ENCODE measurements at places on chromosomes 16 and 17.
A peak's percentile ranks its signal among the peaks of the same experiment; 100 is the strongest.

GRCh38 chr17:76586741-76587487 lies 1.3 kb upstream of the ST6GALNAC2 start:
- DNase-seq, result no peak

DNA sequence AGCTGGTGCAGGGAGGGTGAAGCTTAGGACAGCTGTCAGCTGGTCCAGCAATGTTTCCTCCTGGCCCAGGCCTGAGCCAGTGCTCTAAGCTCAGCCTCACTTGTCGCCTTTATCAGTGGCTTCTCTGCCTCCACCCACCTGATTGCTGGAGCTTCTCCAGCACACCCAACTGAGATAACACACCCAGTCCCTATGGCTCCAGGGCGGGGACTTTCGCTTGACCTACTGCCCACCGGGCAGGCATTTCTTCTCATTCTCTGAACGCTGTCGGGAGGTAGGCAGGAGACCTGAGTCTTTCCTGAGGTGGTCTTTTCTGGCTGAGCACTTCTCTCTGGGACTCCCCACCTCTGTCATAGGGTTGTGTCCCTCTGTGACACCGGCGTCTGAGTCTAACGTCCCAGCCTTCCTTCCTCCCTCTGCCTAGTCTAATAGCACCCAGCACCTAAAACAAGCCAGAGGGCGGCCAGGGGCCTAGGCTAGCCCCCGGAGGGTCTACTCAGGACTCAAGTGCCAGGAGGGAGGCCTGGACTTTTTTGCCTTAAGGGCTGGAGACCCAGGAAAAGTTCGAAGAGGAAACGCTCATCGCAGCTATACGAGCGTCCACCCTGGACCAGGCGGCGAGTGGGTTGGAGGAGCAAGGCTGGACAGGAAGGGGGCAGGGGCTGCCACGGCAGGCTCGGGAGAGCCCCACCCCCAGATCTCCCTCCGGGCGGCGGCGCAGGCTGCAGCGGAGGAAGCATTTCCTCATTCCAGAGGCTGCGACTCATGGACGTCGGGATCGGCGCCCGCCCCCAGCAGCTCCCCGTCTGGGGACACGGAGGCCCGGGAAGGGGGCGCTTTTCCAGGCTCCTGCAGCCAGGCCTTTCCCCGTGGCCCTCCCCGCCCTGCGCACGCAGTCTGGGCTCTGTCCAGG lies 756 bp downstream of the TAX1BP3 start:
- DNase-seq, result no peak

DNA sequence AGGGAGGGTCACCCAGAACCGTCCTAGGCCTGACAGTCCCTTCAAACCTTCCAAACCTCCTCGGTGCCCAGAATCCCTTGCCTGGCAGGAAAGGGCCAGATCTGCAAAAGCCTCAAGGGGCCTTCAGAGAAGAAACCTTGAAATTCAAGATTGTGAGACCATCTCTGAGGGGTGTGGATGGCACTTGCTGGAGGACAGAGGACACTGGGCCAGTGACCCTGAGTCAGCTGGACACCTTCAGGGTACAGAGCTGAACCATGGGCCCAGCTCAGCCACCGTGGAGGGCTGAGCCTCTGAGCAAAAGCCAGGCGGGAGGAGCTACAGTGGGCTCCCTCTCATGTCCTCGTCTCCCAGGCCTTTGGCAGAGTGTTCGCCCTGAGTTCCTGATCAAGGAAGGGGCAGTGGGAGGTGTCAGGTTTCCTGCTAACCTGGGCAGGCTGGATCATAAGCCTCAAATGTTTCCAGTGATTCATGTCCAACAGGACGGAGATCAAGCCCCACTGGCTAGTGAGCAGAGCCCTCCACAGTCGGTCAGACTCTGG lies 3.0 kb downstream of the PDILT start:
- DNase-seq, result no peak

- no peak for DNase-seq
Measured at GRCh38 chr17:63516910-63517824, 6.0 kb upstream of the KCNH6 start.

GRCh38 chr16:60558936-60559335 lies 1477.3 kb downstream of the CDH8 start:
- no peak for DNase-seq

DNA sequence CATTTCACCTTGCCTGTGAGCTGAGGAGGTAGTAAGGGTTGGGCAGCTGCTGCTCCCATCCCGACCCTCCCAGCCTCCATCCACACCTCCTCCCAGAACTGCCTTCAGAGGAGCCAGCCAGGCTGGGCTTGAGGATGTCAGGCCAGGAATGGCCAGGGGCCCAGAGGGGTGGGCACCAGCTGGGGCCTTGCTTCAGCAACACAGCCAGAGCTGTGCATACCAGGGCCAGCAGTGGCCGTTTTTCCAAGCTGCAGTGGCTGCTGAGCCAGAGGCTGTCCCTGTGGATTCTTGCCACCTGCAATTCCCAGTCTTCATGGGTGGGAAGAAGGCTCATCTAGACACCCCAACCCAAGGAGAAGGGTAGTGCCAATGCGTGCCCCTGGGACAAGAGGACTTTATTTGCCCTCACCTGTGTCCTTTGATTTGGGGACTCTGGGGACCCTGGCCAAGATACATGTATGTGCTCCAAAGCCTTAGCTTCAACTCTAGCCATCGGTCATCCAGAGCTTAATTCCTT lies 153.4 kb upstream of the SDK2 start:
- no peak for DNase-seq

DNA sequence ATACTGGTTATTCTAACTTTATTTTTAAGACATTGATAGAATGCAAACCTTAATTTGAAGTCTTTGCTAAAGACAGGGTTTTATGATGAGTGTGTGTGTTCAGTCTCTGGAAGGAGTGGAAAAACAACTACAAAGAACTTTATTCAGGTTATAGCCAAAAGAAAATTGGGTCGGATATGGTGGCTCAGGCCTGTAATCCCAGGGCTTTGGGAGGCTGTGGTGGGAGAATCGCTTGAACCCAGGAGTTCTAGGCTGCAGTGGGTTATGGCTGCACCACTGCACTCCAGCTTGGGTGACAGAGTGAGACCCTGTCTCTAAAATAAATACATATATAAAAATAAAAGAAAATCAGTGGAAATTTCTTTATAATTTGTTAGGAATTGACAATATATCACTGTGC lies 581.5 kb upstream of the CA10 start:
- no peak for DNase-seq

- no peak for DNase-seq
Measured at GRCh38 chr17:78107457-78107856, 21.1 kb downstream of the TMC6 start.

GRCh38 chr16:71473891-71474290 lies 11.8 kb upstream of the ZNF23 start:
- no peak for DNase-seq

GRCh38 chr16:12535535-12536411 lies 267.9 kb downstream of the CPPED1 start:
- no peak for DNase-seq

DNA sequence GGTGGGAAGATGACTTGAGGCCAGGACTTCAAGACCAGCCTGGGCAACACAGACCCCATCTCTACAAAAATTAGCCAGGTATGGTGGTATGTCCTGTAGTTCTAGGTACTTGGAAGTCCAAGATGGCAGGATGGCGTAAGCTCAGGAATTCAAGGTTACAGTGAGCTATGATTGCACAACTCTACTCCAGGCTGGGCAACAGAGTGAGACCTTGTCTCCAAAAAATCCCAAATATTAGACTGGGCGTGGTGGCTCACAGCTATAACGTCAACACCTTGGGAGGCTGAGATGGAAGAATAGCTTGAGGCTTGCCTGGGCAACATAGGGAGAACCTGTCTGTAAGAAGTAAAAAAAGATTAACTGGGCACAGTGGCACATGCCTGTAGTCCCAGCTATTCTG lies 30.8 kb downstream of the SUZ12 start:
- no peak for DNase-seq

GRCh38 chr16:31519759-31520431 lies 7.8 kb upstream of the AHSP start:
- DNase-seq, result no peak

- DNase-seq, result no peak
Measured at GRCh38 chr17:37062021-37062420, 113.3 kb downstream of the AATF start.

DNA sequence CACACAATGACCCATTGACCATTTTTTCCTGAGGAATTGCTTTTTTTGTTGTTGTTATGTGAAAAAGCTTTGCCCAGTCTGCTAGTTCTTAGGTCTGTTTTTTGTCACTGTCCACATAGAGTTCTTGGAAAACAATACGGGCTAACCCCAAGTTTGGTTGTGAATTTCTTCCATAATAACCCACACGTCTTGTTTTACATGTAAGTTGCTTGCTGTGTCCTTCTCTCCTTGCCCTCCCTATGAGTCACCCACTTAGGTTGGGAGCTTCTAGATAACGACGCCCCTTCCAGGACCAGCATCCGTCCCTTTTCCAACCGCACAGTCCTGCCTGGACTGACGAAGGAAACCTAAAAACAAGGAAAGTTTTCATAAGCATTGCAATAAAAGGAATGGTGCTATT lies 175.3 kb upstream of the HS3ST3A1 start:
- no peak for DNase-seq

- DNase-seq, result peak; percentile 68
Measured at GRCh38 chr17:15502369-15503112, 35.1 kb upstream of the CDRT4 start.

DNA sequence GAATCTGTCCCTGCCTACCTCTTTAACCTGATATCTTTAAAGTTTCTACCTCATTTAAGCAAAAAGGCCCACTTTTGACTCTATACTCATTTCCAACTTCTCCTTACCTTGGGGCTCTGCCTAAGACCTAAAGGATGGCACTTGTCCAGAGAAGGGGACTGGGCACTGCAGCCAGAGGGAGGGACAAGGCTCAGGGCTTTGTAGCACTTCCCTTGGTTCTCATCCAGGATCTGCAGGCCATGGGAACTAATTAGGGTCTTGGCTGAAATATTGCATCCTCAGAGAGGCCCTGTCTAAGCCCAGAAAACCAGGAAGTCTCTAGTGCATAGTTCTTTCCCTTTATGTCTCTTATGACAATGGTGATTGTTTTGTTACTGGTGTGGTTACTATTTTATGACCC lies 37.3 kb downstream of the IRX5 start:
- no peak for DNase-seq

- no peak for DNase-seq
Measured at GRCh38 chr17:11105141-11105540, 135.9 kb upstream of the SHISA6 start.

GRCh38 chr16:86286991-86287663 lies 223.2 kb upstream of the FOXF1 start:
- DNase-seq, result no peak

DNA sequence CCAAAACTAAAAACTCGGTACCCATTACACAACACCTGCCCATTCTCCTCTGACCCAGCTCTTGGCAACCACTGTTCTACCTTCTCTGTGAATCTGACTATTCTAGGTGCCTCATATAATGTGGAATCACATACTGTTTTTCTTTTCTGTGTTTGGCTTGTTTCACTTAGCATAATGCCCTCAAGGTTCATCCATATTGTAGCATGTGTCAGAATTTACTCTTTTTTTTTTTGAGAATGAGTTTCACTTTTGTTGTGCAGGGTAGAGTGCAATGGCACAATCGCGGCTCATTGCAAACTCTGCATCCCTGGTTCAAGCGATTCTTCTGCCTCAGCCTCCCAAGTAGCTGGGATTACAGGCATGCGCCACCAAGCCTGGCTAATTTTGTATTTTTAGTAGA lies 59.5 kb upstream of the RBL2 start:
- DNase-seq, result no peak

DNA sequence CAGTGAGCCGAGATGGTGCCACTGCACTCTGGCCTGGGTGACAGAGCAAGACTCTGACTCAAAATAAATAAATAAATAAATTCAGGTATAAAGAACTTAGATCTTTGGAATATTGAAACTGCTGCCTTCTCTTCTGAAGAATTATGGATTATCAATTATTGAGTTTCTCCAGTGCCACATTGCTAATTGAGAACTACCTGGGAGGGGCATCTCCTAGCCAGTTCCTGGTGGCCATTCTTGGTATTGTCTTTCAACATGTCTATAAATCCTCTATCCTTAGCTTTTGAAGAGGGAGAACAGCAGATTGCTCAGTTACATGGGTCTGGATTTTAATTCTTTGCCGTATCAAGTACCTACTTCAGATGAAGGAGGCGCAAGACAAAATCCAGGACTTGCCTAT lies 29.2 kb downstream of the CALCOCO2 start:
- no peak for DNase-seq

DNA sequence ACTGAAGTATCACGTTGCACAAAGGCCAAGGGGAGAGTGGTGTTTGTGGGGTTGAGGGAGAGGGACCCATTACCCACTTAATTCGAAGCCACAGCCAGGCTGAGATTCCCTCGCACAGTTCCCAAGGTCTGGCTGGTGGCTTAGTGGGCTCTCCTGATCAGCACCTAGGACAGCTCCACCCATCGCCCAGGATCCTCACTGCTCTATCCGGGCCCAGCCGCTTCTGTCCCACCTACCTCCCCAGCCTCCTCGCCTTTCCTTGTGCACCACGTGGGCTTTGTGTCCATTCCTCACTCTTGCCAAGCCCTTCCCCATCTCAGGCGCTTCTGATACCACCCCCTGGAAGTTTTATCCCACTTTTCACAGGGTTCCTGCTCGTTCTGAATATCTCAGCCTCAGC lies 163.5 kb downstream of the CCT6B start:
- peak; percentile 2 for DNase-seq

DNA sequence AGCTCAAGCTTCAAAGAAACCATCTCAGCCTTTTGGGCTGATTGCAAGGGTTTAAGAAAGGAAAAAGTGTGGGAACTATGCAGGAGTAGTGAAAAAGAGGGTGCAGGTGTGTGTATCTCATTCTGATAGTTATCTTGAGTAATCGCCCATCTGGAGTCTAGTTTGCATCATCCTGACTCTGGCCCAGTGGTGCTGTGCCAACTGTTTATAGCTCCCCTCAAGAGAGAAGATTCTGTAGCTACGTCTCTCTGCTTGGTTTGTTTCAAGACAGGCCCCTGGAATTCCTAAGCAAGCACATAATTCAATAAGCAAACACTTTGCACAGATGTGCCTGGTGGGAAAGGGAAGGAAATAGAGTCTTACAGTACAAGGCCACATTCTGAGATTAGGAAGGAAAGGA lies 144.4 kb downstream of the HAPSTR1 start:
- no peak for DNase-seq

DNA sequence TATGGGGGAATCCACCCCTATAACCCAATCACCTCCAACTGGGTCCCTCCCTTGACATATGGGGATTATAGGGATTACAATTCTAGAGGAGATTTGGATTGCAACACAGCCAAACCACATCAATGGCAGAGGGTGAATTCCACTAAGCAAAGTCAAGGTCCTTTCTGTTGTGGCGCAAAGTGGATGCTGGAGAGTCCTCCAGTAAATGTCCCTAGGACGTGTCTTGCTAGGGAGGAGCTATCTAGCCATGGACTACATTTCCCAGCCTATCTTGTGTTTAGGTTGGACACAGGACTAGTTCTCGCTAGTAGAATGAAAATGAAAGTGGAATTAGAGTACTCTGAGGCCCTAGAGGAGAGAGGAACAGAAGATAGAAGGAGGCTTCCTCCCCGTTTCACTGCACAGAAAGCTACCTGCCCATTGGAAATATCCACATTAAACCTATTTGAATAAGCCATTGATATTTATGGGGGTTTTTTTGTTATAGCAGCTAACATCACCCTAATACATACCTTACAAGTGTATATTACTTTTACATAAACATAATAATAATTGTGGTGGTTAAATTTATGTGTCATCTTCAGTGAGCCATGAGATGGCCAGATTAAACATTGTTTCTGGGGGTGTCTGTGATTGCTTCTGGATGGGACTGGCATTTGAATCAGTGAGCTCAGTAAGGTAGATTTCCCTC lies 56.7 kb upstream of the ERCC4 start:
- no peak for DNase-seq

GRCh38 chr17:40699371-40699770 lies 4.2 kb downstream of the KRT24 start:
- DNase-seq, result no peak

Data from stimulated activated CD4-positive, alpha-beta T cell treated with anti-CD3 and anti-CD28 coated beads, Interleukin-1b, Interleukin-23, amount 100 ng/mL, for 24 hours (primary cell).